ENCODE measurements at places on chromosomes 12 and 14. TPM values are rescaled to one million over a fixed set of nuclear protein-coding genes. Genes with fewer than 3 reads are reported as not detected.

GRCh38 chr12:3091382-3092241, 14.4 kb downstream of the TSPAN9 start:
- H3K27me3 ChIP-seq = no peaks in the 10 kb centered on the region
- no peak overlapping the region for H3K4me3 ChIP-seq
- DNase-seq = no peak
- no peaks in the 10 kb centered on the region for H3K36me3 ChIP-seq
- H3K27ac ChIP-seq = no peak overlapping the region

GRCh38 chr12:27573972-27574371, 50.0 kb downstream of the PPFIBP1 start:
- H3K4me3 ChIP-seq = no peak overlapping the region
- no peaks in the 10 kb centered on the region for H3K4me1 ChIP-seq
- H3K36me3 ChIP-seq = peaks cover 1% of the 10 kb centered on the region

GRCh38 chr12:10563002-10563401, 50.4 kb downstream of the MAGOHB start:
- H3K4me3 ChIP-seq = no peak overlapping the region
- H3K36me3 ChIP-seq = no peaks in the 10 kb centered on the region
- DNase-seq = no peak
- no peaks in the 10 kb centered on the region for H3K4me1 ChIP-seq
- H3K27me3 ChIP-seq = no peaks in the 10 kb centered on the region

The CACNA2D4 gene
- total RNA-seq = 2.0 TPM

The ASCL1 gene
- not detected for total RNA-seq

The NTF3 gene
- total RNA-seq = 5.3 TPM

The TMEM119 gene
- not detected for total RNA-seq

- DNase-seq = no peak
- peaks cover 11% of the 10 kb centered on the region for H3K4me1 ChIP-seq
- H3K36me3 ChIP-seq = peaks cover 8% of the 10 kb centered on the region
- H3K4me3 ChIP-seq = no peak overlapping the region
- H3K27ac ChIP-seq = peak overlapping the region; percentile 64
These were observed 50.5 kb downstream of the SSH1 start for GRCh38 chr12:108806921-108807320.

GRCh38 chr14:36479344-36479743, 40.7 kb downstream of the NKX2-1 start:
- no peaks in the 10 kb centered on the region for H3K36me3 ChIP-seq
- H3K27me3 ChIP-seq = no peaks in the 10 kb centered on the region
- no peak overlapping the region for H3K4me3 ChIP-seq
- no peak for DNase-seq
- no peaks in the 10 kb centered on the region for H3K4me1 ChIP-seq
- no peak overlapping the region for H3K27ac ChIP-seq

The ZC3H14 gene
- total RNA-seq = 77.6 TPM

The RGS6 gene
- not detected for total RNA-seq

DNA sequence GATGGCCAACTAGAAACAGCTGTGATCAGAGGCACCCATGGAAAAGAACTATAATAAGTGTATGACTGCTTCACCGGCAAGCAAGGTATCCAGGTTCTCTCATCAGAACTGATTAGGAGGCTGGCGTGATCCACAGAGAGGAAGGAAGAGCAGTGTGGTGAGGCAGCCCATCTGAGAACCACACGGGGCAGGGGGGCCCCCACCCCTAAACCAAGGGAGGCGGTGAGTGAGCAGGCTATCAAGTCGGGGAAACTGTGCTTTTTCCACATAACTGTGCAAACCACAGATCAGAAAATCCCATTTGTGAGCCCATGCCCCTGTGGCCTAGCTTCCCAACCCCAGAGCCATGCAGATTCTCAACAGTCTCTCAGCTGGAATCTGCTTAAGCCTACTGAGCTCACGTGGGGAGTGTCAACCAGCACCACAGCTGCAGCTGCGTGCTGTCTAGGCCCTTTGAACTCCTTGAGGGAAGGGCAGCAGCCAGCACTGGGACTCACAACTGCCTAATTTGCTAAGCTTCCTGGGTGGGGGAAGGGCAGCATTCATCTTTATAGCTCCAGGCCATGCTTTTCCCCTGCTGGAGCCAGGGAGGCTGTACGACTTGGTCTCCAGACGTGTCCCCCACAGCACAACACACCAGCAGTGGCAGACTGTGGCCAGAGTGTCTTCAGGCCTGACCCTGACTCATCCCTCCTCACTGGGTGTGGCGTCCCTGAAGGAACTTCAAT, 444.4 kb upstream of the ATP2B1 start:
- peak; percentile 45 for DNase-seq
- no peaks in the 10 kb centered on the region for H3K36me3 ChIP-seq
- no peak overlapping the region for H3K4me3 ChIP-seq
- no peaks in the 10 kb centered on the region for H3K27me3 ChIP-seq
- H3K27ac ChIP-seq = no peak overlapping the region

DNA sequence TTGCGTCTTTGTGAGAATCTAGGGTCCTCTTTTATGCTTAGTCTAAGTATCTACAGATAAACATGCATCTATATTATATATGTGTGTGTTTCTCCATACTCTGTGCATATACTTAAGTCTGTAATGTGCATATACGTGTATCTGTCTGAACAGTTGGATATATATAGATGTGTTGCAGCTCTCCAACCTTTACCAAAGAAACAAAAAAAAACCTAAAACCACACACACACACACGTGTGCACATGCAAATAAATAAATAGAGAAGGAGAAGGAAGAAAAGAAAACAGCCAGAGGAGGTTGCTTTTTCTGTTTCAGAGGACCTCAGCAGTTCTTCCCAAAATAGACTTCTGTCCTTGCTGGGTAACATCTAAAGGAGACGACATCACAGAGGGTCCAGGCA, 244.9 kb downstream of the CACNA1C start:
- H3K4me1 ChIP-seq = no peaks in the 10 kb centered on the region
- H3K27ac ChIP-seq = no peak overlapping the region

- H3K27ac ChIP-seq = no peak overlapping the region
- no peaks in the 10 kb centered on the region for H3K4me1 ChIP-seq
- H3K36me3 ChIP-seq = no peaks in the 10 kb centered on the region
- no peaks in the 10 kb centered on the region for H3K27me3 ChIP-seq
These were observed 100.1 kb downstream of the PAH start for GRCh38 chr12:102816816-102817434.

The EGLN3 gene
- total RNA-seq = 12.0 TPM

The TEAD4 gene
- 97.8 TPM for total RNA-seq

- H3K4me1 ChIP-seq = peaks cover 16% of the 10 kb centered on the region
- H3K36me3 ChIP-seq = no peaks in the 10 kb centered on the region
- H3K4me3 ChIP-seq = no peak overlapping the region
- DNase-seq = peak; percentile 2
- H3K27ac ChIP-seq = peak overlapping the region; percentile 48
These were observed 138.5 kb upstream of the SYT1 start for GRCh38 chr12:78725951-78726580.

The ZBTB39 gene
- 12.8 TPM for total RNA-seq

GRCh38 chr14:91415794-91416743, 1.6 kb downstream of the CCDC88C start:
- peaks cover 47% of the 10 kb centered on the region for H3K4me1 ChIP-seq
- peaks cover 3% of the 10 kb centered on the region for H3K36me3 ChIP-seq
- peak overlapping the region; percentile 83 for H3K4me3 ChIP-seq
- H3K27ac ChIP-seq = peak overlapping the region; percentile 50

DNA sequence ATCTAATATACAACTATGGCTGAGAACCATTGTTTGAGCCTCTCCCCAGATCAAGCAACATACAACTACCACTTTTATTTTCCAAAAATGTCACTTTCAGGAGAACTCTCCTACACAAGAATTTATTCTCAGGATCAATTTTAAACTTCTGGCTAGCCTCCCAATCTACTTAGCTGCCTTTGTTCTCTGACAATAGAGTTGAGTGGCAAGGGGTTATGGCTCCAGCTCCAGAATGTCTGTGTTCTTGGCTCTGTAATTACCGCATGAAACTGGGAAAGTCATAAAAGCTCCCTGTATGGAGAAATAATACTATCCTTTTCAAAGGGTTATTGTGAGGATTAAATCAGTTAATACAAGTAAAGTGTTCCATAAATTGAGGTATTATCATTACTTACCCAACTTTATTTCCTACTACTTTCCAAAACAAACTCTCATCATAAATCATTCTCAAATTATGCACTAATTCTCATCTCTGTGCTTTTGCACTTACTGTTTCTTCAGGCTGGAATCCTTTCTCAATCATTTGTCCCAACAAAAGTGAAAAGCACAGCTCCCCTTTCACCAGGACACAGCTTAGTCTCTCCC, 121.9 kb downstream of the GARIN6 start:
- no peak overlapping the region for H3K27ac ChIP-seq
- H3K27me3 ChIP-seq = no peaks in the 10 kb centered on the region
- DNase-seq = no peak
- H3K4me3 ChIP-seq = no peak overlapping the region
- H3K4me1 ChIP-seq = no peaks in the 10 kb centered on the region

The KCNK10 gene
- total RNA-seq = 3.7 TPM

DNA sequence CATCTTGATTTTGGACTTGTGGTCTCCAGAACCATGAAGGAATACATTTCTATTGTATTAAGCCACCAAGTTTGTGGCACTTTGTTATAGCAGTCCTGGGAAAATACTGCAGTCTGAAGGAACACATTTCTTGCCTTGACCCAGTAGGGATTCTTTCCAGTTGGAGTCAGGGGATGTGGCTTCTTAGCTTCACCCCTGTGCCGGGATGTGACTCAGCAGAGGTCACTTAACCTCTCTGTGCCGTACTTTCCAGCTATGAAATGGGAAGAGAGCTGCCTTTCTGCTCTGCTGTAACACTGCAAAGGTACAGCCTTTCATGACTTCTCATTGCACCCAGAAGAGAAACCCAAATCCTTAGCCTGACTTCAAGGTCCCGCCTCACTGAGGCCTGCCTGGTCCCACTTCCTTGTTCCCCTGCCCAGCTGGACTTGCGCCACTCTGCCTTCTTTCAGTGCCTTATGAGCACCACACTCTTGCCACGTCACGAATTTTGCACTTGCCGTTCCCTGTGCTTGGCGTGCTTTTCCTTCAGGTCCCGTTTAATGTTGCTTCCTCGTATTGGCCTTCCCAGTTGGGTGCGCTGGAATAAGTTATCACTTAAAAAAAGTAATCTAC, 24.2 kb downstream of the CHST11 start:
- no peaks in the 10 kb centered on the region for H3K4me1 ChIP-seq
- H3K27ac ChIP-seq = no peak overlapping the region
- no peaks in the 10 kb centered on the region for H3K27me3 ChIP-seq
- H3K36me3 ChIP-seq = no peaks in the 10 kb centered on the region
- H3K4me3 ChIP-seq = no peak overlapping the region

- H3K27me3 ChIP-seq = no peaks in the 10 kb centered on the region
- no peak for DNase-seq
- no peak overlapping the region for H3K27ac ChIP-seq
- H3K4me3 ChIP-seq = no peak overlapping the region
- no peaks in the 10 kb centered on the region for H3K36me3 ChIP-seq
These were observed 216.8 kb downstream of the MSRB3 start for GRCh38 chr12:65495233-65495632.

The CCDC177 gene
- 0.82 TPM for total RNA-seq

DNA sequence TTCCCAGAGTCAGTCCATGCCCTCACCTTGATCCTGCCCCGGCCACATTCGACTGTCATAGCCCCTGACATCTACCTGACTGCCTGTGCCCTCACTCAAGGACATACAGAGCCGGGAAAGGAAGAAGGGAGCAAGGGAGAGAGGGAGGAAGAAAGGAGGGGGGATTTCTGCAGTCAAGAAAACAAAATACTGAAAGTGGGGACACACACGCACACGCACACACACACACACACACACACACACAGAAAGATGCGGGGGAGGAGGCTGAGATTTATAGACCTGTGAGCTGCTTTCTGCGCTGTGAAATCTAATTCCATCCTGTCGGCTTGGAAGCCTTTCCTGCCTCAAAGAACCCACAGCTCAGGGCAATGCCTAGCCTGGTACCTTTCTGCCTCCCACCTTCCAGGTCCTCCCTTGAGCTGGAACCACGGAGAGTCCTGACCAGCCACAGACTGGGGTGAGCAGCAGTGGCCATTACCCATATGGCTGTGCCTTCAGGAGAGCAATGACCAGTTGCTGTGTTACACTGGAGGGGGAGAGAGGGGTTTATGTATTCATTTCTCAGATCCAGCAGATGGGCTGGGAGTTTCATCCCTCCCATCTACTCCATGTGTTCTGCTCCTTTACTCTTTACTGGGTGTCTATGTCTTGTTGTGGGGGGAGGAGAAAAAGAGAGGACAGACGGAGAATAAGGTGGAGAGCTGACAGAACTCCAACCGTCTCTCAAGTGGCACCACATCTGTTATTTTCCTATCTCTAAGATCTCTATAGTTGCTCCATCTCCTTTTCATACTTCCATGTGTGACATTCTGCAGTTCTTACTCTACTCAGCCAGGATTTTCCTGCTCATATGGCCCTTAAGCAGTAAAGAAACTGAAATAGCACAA, 12.9 kb downstream of the C14orf93 start:
- H3K27me3 ChIP-seq = no peaks in the 10 kb centered on the region
- no peak for DNase-seq
- no peak overlapping the region for H3K4me3 ChIP-seq
- H3K4me1 ChIP-seq = peaks cover 10% of the 10 kb centered on the region

DNA sequence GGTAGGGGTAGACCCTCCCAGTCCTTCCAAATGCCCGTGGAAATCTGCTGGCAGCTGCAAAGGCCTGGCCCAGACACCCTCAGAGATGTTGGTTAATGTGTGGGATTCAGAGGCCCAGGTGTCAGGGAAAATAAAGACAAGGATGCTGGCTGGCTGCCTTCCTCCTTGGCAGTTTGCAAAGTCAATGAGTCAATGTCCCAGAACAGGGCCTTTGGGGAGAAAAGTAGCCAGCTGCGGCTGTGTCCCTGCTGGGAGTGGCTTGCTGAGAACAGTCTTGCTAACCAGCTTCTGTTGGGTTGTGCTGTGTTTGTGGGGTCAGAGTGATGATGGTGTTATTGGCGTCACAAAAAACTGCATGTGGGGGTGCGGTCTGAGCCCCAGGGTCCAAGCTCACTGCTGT, 29.2 kb downstream of the GLRX5 start:
- H3K27ac ChIP-seq = no peak overlapping the region
- no peak overlapping the region for H3K4me3 ChIP-seq
- no peak for DNase-seq
- no peaks in the 10 kb centered on the region for H3K27me3 ChIP-seq
- no peaks in the 10 kb centered on the region for H3K4me1 ChIP-seq

GRCh38 chr12:49689785-49690184, 17.4 kb downstream of the FMNL3 start:
- DNase-seq = no peak
- no peaks in the 10 kb centered on the region for H3K36me3 ChIP-seq
- no peak overlapping the region for H3K4me3 ChIP-seq
- H3K27me3 ChIP-seq = no peaks in the 10 kb centered on the region
- peaks cover 12% of the 10 kb centered on the region for H3K4me1 ChIP-seq

DNA sequence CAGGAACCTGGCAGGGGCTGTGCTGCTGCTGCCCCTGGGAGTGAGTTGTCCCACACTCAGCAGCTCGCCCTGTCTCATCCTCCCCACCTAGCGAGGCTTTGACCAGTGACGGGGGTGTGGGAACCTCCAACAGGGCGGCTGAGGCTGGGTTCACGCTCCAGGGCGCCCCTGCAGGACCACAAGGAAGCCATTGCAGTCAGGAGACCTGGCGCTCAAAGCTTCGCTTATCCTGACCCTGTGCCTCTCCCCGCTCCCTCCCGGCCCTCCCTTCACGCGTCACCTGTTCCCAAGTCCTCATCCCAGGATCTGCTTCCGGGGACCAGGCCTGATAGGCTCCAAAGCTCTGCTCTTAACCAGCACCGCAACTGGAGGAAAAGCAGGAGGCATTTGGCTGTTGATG, 272.0 kb upstream of the SFSWAP start:
- H3K27ac ChIP-seq = no peak overlapping the region
- DNase-seq = no peak
- no peaks in the 10 kb centered on the region for H3K36me3 ChIP-seq

The PLCZ1 gene
- not detected for total RNA-seq

GRCh38 chr12:68042212-68042699, 53.0 kb downstream of the IFNG-AS1 start:
- no peaks in the 10 kb centered on the region for H3K27me3 ChIP-seq
- H3K4me3 ChIP-seq = no peak overlapping the region

Measured in Caco-2 (cell line).